ENCODE measurements at places on chromosomes 7 and 10.

DNA sequence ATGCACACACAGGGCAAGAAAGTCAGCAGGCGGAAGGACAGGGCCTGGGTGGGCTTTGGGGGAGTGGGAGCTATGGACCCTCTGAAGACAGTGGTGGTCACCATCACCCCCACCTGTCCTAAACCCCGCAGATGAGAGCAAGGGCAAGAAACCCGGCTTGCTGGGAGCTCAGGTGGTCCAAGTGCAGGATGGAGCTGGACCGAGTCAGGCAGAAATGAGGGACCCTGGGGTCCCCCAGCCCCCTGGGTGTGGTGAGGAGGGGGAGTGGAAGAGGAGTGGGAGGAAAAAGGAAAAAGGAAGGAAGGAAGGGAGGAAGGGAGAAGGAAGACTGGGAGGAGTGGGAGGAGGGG is 54.8 kb downstream of the MICALL2 start:
- DNase-seq, result no peak

- DNase-seq, result no peak
Measured at GRCh38 chr10:11475831-11476434, 135.5 kb downstream of the USP6NL start.

- DNase-seq, result no peak
Measured at GRCh38 chr10:34049469-34049868, 715.0 kb upstream of the NRP1 start.

GRCh38 chr10:945778-946177 is 14.3 kb upstream of the LARP4B start:
- DNase-seq, result no peak

DNA sequence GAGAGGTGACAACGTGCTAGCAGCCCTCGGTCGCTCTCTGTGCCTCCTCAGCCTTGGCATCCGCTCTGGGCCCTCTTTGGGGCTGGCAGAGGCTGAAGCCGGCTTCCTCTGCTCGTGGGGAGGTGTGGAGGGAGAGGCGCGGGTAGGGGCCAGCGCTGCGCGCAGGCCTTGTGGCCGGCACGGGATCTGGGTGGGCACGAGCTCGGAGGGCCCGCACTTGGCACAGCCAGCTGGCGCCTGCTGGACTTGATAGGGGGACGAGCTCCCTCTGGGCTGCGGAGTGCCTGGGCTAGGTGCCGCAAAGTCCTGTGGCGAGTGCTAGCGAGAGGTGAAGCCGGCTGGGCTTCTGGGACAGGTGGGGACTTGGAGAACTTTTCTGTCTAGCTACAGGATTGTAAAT is 170.7 kb downstream of the EXOC4 start:
- DNase-seq, result no peak

- DNase-seq, result no peak
Measured at GRCh38 chr10:119346095-119346832, 138.9 kb downstream of the GRK5 start.

DNA sequence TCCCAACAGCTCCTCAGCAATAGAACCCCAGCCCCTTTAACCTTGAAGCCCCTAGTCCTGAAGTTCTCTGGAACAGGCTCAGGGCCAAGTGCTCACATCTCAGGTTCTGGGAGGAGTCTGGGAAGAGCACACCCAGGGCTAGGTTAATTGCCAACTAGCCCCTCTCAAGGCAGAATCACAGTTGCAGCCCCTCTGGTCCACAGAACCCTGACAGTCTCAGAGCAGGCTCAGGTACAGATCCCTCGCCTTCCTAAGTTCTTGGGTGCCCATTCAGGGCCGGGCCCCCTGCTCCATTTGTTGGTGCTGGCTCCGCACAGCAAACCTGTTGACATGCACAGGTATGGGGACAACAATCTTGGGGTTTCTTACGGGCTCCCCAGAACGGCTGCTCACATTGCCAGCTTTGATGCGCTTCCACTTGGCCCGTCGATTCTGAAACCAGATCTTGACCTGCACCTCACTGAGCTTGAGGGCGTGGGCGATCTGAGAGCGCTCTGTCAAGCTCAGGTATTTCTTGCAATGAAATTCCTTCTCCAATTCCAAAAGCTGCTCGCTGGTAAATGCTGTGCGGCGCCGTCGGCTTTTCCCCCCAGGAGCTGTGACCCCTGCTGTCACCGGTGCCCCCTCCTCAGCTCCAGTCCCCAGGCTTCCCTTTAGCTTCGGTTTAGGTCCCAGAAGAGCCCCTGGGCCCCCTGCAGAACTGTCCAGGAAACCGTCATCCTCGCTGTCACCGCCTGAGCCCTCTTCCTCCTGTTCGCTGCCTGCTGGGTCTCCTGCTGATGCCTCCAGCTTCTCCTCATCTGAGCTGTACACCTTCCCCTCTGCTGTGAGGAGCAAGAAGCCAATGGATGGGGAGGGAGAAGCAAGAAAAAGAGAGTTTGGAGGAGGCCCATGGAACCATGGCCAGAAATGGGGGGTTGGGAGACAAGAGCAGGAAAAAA is 18.9 kb downstream of the GBX1 start:
- no peak for DNase-seq

DNA sequence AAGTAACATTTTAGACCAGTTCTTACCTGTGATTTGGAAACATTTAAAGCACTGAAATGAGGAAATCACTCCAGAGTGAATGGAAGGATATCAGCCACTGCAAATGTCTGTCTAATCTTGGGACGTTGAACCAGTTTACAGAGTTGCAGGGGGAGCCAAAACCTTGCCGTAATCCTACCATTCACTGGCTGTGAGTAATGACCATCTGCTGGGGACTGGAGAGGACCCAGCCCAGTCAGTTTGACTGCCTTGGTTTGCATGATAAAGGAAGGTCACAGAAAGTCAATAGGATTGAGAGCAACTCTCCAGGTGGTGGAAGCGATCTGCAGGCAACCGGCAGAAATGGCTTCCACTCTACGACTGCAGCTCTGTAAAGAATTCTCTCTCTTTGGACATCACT is 167.2 kb downstream of the AKR1D1 start:
- DNase-seq, result no peak

DNA sequence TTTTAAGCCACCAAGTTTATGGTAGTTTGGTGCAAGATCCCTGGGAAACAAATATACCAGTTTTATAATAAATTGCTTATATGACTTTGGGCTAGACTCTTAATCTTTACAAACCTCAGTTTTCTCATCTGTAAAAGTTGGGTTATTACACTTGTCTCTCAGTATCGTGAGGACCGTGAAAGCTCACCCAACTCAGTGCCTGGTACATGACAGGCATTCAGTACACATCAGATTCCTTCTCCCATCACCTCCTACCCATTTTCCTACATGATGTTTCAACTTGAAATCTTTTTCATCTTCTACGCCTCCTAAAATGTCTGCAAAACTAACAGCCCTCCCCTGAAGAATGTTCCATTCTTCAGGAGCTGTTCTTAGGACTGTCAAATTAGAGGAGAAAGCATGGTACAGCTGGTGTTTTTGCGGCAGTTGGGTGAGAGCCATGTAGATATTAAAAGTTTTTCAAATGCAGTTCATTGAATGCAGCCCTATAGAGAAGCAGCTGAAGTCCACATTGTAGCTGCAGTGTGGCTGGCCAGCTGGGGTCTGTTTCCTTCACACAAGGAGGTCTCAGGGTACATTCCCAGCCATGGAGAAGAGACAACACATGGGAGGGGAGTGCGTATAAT is 812.8 kb downstream of the LRMDA start:
- no peak for DNase-seq

DNA sequence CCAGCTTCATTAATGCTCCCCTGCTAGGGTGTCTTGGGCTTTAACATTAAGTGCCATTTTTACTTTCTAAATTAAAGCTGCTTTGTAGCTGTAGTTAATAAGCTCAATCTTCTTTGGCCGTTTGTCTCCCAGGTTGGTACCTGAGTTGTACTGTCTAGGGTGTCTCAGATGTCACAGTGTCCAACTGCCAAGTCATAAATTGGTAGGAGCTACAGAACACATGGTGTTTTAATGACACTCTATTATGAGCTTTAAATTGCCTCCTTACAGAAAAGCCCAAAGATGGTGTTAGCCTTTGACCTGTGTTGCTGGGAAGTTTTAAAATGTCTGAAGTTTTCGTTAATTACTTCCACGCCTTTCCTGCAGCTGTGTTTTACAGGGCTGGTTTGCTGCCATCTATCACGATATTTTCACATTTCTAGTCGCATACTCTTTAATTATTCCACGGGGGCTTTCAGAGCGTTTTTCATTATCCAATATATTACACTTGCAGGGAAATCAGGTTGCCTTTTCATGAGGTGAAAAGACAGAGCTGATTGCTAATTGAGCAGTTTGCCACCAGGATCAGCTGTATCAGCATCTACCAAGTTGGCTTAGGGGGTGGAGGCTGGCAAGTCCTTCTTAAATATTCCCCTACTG is 247.8 kb upstream of the PLPP4 start:
- no peak for DNase-seq

- DNase-seq, result no peak
Measured at GRCh38 chr10:6068422-6068821, 6.3 kb upstream of the IL2RA start.

DNA sequence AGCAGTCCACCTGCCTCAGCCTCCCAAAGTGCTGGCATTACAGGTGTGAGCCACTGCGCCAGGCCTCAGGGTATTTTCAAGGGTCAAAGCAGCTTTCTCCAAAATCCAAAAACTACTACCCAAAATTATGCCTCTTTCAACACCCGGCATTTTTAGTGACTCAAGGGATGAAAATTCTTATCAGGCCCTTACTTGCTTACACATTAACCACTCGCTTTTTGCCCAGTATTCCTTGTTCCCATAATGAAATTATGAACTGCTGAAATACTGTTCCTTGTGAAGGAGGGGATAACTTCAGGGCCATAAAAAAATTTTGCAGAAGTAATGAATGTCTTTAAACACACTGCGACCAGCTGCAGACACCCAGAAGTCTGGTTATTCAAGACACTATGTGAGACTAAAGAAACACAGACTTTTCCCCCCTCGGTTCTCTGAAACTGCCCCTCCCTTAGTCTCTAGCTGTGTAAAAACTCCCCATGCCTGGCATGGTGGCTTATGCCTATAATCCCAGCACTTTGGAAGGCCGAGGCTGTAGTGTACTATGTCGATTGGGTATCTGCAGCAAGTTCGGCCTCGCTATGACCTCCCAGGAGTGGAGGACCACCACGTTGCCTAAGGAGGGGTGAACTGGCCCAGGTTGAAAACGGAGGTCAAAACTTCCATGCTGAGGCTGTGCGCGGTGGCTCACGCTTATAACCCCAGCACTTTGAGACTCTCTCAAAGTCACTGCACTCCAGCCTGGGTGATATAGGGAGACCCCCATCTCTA is 12.0 kb downstream of the FXYD4 start:
- no peak for DNase-seq

DNA sequence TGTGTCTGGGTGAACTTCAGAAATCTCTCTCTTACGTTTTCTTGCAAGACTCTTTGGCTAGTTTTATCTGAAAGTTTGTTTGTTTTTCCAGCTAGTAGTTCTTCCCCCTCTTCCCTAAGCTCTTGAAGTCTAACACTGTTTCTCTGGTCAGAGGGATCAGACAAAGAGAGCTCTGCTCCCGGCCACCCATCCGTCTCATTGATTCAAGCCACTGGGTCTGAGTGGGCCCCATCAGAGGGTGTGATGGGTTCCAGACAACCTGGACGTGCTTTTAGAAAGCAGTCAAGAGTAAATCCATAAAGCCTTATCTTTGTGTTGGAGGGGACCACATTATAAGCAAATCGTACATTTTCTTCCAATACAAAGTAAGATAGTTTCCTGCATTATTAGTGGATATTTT is 242.6 kb upstream of the C7orf33 start:
- no peak for DNase-seq

- DNase-seq, result no peak
Measured at GRCh38 chr10:6095810-6096570, 7.2 kb downstream of the RBM17 start.

GRCh38 chr10:95785942-95786669 is 30.1 kb downstream of the ENTPD1 start:
- no peak for DNase-seq

GRCh38 chr7:104983076-104983577 is 30.9 kb upstream of the KMT2E start:
- DNase-seq, result peak; percentile 81

GRCh38 chr7:100221231-100221718 is 1.5 kb downstream of the PVRIG start:
- DNase-seq, result peak; percentile 55

DNA sequence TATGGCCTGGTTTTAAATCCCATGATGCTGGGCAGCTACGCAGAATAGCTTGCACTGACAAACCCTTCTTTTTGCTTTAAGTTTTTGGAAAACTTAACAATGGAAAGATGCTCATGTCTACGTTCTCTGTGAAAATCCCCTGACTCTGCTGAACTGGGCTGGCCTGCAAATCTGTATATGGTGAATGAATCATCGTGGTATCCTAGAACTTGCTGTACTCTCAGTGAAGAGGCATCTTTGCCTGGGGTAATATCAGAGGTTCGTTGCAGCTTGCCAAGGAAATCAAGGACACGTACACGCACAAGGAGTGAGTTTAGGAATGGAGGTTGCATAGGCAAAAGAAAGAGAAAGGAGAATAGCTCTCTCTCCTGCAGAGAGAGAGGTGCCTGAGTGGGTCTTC is 382.0 kb upstream of the ADARB2 start:
- DNase-seq, result no peak

DNA sequence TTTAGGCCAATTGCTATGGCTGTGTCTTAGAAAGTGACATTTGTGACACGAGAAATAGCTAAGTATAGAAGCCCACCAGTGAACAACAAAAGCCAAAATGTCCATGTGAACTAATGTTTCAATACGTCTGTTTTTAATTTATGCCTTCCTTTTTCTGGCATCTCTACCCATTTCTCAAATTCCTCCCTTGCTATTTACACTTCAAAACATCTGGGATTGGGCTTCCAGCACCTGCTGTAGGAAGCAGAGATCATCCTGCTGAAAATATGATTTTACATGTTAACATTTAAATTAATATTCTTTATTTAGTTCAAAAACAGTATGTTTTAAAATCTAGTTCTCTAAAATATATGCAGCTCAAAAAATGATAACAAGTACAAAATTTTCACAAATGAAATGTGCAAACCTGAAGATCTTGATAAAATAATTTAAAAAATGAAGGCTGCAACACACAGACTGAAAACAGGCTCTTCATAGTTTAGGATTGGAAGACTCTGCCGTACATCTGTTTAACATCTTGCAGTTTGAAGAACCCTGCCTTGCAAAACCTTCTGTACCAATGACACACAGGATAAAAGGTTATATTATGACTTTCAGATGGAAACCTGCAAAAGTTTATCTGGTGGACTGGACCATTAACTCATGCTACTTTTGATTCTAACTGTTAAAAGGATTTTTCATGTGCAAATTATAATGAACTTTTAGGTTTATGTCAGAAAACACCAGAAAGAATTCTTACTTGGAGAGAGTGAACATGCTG is 408.4 kb downstream of the SUGCT start:
- no peak for DNase-seq

DNA sequence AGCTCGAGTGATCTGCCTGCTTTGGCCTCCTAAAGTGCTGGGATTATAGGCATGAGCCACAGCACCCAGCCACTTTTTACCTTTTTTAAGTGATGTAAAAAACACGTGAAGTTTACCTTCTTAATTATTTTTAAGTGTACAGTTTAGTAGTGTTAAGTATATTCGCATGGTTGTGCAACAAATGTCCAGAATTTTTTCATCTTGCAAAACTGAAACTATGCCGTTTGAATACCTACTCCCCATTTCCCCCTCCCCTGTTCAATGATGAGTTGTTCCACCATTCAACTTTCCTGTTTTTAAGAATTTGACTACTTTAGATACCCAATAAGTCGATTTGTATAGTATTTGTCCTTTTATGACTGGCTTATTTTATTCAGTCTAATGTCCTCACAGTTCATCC is 10.9 kb downstream of the NRBF2 start:
- no peak for DNase-seq

Measured in SW480 (cell line).